ENCODE measurements at places on chromosomes 2 and 18. TPM values are rescaled to one million over a fixed set of nuclear protein-coding genes. Genes with fewer than 3 reads are reported as not detected.

POTEI gene
- 1.3 TPM for polyA plus RNA-seq

GRCh38 chr18:31554776-31555175, 36.9 kb upstream of the TTR start:
- peaks cover 8% of the 10 kb centered on the region for H3K27me3 ChIP-seq
- no peak overlapping the region for H3K4me3 ChIP-seq
- DNase-seq: no peak
- H3K4me1 ChIP-seq: no peaks in the 10 kb centered on the region
- H3K27ac ChIP-seq: no peak overlapping the region
- H3K36me3 ChIP-seq: no peaks in the 10 kb centered on the region

DNA sequence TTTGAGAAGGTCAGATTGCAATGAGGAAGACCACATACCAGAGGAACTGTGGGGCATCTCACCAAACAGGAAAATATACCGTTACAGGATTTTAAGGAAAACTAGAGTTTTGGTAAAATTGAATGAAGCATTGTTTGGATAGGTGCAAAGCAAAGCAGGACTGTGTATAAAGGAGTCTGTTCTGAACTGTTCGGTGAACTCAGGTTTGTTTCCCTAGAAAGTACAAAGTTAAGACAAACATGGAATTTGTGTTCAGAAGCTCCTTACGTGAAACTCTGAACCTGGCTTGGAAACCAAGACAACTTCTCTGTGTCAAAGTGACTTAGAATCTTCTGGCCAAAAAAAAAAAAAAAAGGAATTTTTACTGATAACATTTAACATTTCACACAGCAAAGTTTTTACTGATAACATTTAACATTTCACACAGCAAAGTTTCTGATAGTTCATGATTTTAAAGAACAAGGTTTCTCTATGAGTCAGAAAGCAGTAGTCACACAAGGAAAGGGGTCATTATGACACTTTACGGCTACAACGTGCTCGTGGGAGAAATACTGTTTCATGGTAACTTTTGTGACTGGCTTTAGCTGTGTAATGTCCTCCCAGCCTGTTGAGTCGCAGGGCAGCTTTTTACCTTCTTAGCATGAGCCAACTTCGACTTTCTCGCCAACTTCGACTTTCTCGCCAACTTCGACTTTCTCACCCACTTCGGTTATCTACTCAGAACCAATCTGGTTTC, 21.2 kb upstream of the TET3 start:
- H3K27me3 ChIP-seq: no peaks in the 10 kb centered on the region
- peak overlapping the region; percentile 6 for H3K27ac ChIP-seq
- no peak for DNase-seq

DNA sequence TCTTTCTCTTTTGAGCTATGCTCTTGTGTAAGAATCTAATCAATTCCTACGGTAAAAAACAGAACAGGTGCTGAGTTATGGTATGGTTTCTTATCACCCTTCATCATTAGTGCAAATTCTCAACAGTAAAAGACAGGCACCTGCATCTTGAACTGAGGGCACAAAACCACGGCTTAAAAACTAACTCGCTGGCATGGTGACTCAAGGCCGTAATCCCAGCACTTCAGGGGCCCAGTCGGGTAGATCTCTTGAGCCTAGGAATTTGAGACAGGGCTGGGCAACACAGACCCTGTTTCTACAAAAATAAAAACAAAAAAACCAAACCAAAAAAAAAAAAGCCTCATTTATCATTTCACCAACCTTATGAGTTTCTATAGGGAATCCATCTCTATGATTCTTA, 33.3 kb downstream of the THAP4 start:
- no peak overlapping the region for H3K27ac ChIP-seq
- H3K27me3 ChIP-seq: no peaks in the 10 kb centered on the region
- peaks cover 70% of the 10 kb centered on the region for H3K36me3 ChIP-seq
- DNase-seq: no peak
- H3K4me3 ChIP-seq: no peak overlapping the region
- no peaks in the 10 kb centered on the region for H3K4me1 ChIP-seq

DNA sequence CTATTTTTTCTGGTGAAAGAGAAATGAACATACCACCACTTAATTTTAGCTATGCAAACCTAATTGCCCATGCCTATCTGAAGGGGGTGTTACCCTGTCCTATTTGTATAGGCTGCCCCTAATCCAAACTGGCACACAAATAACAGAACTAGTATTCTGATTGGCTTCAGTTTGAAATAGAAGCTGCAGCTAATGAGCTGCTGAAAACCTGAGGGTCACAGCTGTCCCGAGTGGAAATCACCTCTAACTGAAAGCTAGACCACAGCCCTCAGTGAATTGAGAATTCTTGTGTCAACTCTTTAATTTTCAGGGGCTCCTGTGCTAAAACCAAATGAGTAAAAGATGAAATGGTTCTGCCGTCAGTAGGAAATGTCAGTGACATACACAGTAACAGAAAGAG, 28.7 kb downstream of the CCDC141 start:
- no peaks in the 10 kb centered on the region for H3K4me1 ChIP-seq
- H3K4me3 ChIP-seq: no peak overlapping the region
- H3K27me3 ChIP-seq: no peaks in the 10 kb centered on the region
- H3K27ac ChIP-seq: no peak overlapping the region

DNA sequence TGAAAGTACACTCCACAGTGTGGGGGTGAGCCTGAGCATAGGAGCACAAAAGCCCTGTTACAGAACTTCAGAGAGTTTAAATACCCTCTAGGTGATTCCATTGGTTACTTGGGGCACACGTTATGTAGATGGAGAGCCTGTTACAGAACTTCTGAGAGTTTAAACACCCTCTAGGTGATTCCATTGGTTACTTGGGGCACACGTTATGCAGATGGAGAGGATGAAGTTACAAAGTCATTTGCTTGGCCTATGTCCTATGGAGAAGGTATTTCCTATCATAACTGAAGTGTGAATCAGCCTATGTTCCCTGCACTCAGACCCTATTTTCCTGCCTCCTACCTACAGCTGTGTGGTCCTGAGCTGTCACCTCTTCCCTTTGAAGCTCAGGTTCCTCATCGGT, 3.8 kb upstream of the CAPN10 start:
- no peaks in the 10 kb centered on the region for H3K27me3 ChIP-seq
- peaks cover 49% of the 10 kb centered on the region for H3K4me1 ChIP-seq
- no peak overlapping the region for H3K27ac ChIP-seq
- no peak for DNase-seq

DNA sequence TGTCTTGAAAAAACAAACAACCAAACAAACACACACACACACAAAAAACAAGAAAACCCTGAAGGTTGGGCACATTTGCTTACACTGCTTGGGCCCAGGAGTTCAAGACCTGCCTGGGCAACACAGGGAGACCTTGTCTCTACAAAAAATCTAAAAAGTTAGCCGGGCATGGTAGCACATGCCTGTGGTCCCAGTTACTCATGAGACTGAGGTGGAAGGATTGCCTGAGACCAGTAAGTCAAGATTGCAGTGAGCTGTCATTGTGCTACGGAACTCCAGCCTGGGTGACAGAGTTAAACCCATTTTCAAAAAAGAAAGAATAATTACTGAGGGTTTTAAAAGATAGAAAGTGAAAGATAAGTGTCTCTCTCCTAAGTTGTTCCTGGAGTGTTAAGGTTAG, 103.4 kb downstream of the MBD5 start:
- no peaks in the 10 kb centered on the region for H3K4me1 ChIP-seq
- no peak overlapping the region for H3K4me3 ChIP-seq
- no peaks in the 10 kb centered on the region for H3K27me3 ChIP-seq
- H3K27ac ChIP-seq: no peak overlapping the region

GRCh38 chr18:28766027-28766426, 589.1 kb upstream of the CDH2 start:
- H3K4me1 ChIP-seq: no peaks in the 10 kb centered on the region
- no peak for DNase-seq
- H3K4me3 ChIP-seq: no peak overlapping the region

- H3K4me3 ChIP-seq: no peak overlapping the region
- no peak overlapping the region for H3K27ac ChIP-seq
- H3K27me3 ChIP-seq: no peaks in the 10 kb centered on the region
- no peak for DNase-seq
Measured at GRCh38 chr2:138213084-138213483, 248.8 kb downstream of the HNMT start.
